ENCODE measurements at places on chromosomes 6 and 20.

GRCh38 chr20:40970218-40970617, 58.4 kb upstream of the TOP1 start:
- DNase-seq: no peak

DNA sequence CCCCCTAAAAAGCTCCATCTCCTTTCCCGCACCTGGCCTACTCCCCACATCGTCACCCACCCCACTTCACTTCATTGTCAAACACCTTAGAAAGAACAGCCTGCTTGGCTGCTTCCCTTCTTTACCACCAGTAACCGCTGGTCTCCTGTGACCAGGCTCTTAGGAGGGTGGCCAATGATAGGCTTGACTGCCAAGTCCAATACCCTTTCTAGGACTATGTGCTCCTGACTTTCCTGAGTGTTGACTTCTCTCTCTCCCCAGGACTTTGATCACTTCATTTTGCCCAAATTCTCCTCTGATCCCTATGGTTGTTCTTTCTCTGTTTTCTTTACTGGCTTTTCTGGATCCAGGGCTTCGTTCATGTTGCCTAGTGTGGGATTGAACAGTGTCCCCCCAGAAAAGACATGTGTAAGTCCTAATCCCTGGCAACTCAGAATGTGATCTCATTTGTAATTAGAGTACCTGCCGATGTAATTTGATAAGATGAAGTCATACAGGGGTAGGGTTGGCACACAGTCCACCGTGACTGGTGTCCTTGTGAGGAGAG, 254.0 kb downstream of the GMDS start:
- no peak for DNase-seq

DNA sequence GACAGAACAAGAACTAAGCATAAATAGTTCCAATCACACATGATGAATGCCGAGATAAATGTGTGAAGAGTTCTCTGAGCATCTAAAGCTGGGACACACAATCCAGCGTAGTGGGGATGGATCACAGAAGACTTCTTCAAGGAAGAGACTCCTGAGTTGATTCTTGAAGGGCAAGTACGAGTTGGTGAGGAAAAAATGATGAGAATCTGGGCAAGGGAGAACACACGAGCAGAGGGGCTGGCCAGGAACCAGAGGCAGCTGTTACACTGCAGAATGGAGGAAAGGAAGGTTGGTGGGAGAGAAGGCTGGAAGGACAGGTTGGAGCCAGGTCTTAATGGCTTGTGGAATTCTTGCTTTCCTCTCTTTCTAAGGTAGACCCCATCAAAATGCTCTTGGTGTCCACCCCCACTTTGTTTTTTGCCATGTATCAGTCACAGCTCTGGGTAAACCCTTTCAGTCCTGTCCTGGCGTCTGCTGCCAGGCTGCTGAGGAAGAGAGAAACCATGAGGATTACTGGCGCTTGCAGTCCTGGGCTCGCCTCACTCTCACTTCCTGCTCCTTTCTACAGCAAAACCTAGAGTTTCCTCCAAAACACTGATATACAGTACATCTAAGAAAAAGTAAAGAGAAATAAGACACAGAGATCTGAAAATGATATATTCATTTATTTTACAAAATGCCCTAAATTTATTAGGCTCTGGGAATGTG, 127.6 kb upstream of the FAM184A start:
- DNase-seq: no peak

- DNase-seq: no peak
Measured at GRCh38 chr20:32527052-32527446, 58.1 kb downstream of the NOL4L start.

- no peak for DNase-seq
Measured at GRCh38 chr6:79466207-79466834, 70.9 kb downstream of the LCA5 start.

DNA sequence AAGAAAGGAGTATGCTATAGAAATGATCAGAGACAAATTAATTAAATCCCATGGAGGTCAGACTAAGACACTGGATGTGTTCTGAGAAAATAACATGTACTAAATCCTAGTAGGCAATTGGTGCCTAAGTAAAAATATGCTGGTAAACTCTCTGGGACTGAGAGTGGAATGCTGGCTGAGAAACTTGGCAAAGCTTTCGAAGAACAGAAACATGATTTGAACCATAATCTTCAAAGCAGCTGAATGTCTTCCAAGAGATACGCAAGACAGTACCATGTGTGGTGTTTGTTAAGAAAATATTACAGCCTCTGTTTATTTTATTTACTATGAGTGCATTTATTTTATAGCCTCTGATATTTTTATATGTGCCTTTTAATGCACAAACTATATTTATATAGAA, 55.2 kb downstream of the EFHC1 start:
- DNase-seq: no peak

DNA sequence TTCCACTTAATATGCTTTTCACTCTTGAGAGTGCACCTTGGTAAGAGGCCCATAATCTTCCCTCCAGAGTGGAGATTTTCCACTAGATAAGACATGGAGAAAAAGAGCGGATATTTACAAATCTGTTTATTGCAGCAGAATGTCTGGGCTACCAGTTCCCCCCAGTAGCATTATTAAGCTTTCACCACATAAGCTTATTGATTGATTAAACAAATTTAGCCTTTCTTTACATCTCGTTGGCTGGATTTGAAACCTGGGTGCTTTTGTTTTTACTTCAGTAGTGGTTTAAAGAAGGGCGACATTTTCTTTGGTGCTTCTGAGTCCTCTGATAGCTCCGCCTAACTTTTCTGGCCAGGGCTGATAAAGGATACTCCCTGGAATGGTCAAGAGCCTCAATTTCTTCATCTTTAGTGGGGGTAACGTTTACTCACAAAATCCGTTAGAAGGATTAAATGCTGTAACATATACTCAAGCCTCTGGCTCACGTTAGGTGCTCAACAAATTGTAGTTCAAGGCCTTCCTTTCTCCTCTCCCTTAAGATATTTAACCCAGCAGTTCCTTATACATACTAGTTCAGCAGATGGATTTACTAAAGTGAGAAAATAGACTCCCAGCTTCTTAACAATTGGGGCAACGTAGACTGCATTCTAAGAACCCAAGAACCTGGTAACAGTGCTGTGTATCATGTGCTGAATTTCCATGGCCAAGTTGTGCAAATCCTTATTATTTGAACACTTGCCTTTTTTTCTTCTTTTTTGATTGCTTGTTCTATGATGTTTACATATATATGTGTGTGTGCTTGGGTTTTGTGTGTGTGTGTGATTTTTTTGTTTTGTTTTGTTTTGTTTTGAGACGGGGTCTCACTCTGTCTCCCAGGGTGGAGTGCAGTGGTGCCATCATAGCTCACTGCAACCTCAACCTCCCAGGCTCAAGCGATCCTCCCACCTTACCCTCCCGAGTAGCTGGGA, 91.4 kb downstream of the RREB1 start:
- DNase-seq: no peak

GRCh38 chr6:33746651-33747100, at the start of gene IP6K3:
IP6K3 (minus strand) TSS chr6:33746905; CDS start chr6:33735476, 11,429 bp downstream.
- no peak for DNase-seq

GRCh38 chr6:139172151-139172550, 37.3 kb downstream of the HECA start:
- DNase-seq: no peak

DNA sequence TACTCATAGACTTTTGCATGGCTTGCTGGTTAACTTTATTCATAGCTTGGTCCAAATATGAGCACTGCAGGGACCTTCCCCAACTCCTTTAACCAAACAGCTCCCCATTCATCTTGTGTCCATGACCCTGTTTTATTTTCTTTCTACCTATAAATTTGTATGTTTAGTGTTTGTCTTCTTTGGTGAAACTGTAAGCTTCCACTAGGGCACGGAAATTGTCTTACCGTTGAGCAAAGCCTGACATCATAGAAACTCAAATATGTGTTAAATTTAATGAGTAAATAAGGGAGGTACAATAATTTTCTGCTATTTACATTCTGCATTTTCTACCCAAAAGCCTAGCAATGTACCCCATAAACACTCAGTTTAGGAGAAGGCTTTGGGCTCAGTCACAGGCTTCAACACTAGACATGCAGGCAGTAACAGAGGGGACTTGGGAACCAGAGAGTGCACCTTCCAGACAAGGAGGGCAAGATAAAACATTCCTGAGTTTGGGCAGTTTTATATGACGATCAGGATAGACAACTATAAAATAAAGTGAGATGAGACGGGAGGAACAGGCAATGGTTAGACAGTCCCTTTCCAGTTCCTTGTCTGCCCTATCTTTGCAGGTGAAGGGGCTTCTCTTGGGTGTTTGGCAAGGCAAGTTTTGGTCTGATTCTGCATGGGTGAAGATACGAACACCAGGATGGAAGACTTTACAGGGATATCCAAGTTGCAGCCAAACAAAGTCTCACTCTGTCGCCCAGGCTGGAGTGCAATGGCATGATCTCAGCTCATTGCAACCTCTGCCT, 46.2 kb upstream of the ZNF217 start:
- DNase-seq: no peak

DNA sequence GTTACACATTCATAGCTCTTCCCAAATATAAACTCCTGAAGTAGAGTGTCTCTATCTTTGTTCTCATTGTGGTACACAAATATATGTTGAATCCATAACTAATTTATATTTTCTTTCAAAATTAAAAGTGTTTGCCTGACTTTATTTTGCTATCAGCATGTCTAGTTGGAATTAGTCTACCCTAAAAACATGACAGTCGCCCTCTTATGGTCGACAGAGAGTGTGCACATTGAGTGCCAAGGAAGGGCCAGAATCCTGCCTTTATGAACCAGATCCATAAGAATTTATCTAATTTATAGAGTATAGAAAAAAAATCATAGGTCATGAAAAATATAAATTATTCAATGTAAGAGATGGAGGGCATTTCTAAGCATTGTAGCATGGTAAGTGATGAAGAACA, 12.3 kb upstream of the DEFB112 start:
- DNase-seq: no peak

DNA sequence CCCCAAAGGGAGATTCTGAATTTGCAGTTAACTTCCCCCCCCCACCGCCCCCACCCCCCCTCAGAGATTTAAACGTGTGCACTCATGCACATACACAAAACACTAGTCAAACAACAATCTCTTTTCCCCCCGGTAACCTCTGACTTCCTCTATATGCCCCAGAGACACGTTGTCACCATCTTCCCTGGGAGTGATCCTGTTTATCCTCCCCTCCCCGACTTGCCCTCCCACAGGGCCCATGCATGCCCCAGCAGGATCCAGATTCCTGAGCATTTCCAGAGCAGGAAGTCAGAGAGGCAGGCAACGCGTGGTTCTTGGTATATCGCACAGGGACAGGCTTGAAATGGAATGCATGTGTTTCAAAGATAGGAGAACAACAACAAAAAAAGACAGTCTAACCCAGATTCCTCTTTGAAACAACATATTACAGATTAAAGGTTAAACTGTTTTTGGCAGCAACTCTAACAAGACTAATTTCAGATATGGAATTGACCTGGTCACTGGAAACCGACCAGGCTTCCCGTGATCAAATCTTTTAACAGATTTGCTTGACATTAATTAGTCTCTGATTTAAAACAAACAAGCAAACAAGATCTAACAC, 1.3 kb downstream of the BLCAP start:
- DNase-seq: no peak

GRCh38 chr6:87330961-87331360, 1.9 kb upstream of the GJB7 start:
- DNase-seq: no peak

DNA sequence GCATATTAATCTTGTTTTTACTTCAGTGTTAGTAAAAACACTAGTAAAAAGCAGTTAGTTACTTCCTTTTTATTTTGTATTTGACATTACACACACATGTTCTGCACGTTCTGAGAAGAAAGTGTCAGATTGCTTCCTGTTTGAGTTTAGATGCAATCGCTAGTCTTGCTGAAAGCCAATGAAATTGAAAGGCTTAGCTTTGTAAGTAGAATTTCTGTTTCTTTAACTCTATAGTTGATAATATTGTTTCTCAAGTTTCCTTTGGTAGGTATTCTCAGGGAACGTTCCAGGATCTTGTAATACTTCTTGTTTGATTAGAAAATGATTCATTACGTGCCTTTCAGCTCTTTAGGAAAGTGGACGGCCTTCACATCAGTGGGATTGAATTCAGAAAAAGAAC, 55.0 kb downstream of the CDKAL1 start:
- DNase-seq: peak; percentile 3

DNA sequence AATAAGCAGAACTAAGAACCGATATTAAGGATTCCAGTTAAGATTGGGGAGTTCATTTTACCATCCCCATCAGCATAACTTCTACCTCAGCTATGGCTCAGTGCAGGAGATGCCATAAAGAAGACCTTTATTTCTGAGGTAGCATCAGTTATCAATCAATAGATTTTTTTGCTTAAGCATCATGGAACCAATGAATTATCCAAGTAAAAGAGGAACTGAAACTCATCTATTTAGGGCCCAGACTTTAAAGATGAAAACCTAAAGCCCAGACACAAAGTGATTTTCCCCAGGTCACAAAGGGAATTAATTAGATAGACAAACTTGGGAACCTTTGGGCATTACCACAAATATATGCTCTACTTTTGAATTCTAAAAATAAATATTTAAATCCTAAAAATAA, 59.2 kb upstream of the TINAG start:
- DNase-seq: no peak

DNA sequence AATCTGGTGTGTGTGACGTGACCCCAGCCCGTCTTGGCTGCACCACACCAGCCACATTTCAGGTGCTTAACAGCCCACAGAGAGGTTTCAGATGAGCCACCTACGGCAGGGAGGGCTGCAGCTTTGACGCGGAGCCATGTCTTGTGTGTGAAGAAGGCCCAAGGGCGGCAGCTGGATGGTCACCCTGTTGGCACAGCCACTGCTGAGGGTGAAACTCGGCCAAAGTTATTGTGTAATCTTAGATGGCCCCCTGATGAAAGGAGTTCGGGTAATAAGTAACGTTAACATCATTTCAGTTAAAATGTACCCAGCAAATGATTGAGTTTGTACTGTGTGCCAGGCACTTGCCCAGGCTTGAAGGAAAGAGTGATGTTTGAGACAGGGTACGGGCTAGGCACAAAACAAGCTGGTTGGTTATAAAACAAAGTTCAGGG, 97.2 kb downstream of the SSR1 start:
- DNase-seq: no peak

DNA sequence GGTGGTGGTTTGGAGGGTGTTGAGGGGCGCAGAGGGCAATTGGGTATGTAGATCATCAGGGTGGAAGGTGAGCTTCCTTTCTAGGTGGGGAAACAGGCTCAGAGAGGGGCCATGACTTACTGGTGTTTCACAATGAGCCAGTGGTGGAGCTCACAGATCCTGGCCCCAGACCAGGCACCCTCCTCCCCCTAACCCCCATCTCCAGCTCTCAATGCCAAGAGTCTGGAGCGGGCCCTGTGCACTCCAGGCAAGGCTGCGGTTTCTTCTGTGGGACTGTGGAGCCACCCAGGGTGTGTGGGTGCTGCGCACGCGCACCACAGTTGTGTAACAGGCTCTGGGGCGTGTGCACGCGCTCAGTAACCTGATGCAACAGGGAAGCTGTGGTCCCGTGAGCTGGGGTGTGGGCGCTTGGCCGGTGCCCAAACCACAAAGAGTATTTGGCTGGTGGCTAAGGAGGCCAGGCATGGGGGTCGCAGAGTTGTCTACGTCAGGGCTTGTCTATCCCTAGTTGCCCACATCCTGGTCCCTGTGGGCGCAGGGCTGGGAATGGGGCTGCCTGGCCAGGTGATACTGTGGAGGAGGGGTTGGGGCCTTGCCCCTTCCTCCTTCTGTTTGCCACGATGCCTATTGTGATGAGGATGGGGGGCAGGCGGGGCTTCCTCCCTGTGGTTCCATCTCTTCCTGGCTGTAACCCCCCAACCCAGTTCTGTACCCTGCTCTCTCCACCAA, 37.5 kb upstream of the MRPS18A start:
- no peak for DNase-seq

GRCh38 chr6:26554447-26554696, 16.2 kb downstream of the HMGN4 start:
- DNase-seq: no peak

GRCh38 chr6:149990661-149991471, 27.1 kb downstream of the ULBP1 start:
- DNase-seq: no peak

Measured in GM04504 (cell line).